CD8-positive, alpha-beta memory T cell (primary cell): ENCODE measurements at places on chromosomes 7 and 10. TPM values are rescaled to one million over a fixed set of nuclear protein-coding genes. Genes with fewer than 3 reads are reported as not detected.
A peak's percentile ranks its signal among the peaks of the same experiment; 100 is the strongest.

SLC18A3 gene
- not detected for polyA plus RNA-seq

GRCh38 chr7:125061776-125062397, 132.3 kb upstream of the POT1 start:
- no peak for DNase-seq

GRM3 gene
- polyA plus RNA-seq, result not detected

DNA sequence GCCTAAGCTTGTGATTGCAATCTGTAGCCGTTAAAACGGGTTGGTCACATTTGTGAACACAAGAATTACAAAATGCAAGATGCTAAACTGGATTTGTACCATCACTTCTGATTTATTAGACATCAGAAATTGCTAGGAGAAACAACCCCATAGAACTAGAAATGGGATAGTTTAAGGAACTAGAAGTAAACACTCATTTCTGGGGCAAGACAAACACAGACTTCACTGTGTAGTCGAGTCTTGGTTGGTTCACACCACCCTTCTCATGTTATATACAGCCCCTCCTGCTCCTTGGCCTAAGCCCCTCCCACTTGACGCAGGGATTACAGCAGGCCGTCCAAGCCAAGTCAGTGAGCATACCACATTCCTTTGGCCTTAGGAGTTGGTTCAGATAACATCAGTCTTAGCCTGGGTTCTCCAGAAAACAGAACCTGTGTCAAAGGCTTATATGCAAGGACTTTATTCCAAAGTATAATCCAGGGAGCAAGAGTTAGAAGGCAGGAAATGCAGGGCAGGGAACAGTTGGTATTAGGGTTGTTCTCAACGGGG, 2.0 kb upstream of the NRAP start:
- no peak for DNase-seq

INA gene
- not detected for polyA plus RNA-seq

DNA sequence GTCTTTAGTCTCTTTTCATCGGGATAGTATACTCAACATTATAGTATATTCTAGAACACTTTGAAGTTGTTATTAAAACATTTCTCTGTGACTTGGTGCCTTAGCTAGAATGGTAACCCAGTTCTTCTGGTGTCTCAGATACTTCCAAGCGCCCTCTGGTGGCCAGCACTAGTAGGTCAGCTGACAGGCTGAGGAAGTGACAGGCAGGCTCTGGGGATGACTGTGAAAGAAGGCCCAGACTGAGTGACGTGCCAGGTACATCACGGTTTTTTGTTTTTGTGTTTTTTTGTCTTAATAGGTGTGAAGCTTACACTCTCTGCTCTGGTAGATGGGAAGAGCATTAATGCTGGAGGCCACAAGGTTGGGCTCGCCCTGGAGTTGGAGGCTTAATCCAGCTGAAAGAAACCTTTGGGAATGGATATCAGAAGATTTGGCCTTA, 5.1 kb downstream of the COMTD1 start:
- peak; percentile 88 for DNase-seq

DNA sequence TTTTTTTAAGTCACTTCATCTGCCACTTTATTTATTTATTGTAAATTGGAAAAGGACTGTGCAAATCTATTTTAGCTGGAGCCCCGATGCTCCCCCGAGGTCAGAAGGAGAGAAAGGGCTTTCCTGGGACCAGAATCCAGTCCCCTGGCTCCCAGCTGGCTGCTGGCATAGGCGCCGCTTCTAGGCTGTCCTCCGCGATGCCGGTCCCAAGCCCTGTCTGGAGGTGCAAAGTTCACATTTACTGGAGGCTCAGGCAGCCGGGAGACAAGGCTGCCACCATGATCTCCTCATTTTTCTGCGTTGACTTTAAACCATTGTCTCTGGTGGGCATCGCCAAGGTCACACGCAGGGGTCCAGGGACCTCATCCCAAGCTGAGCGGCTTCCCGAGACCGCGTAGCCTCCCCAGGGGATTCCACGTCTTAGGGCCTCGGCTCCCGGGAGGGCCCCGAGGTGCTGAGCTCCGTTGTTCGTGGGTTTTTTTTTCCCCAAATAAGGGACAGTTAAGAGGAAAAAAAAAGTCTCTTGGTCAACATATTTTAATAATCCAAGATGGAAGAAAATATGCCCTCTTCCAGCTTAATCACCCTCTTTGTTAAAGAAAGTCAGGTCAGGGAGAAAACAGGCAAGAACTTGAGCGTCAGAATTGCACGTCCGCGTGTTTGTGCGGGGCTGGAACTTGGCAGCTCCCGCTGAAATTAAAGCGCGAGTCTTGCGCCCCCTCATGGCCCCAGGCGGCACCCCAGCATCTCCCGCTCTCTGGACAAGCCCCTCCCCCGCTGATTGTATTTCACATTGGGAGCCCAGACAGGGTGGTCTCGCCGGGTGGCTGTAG, 11.9 kb downstream of the RGR start:
- peak; percentile 26 for DNase-seq
